Karpas-422 (cell line): ENCODE measurements at places on chromosomes 5 and 9. TPM values are rescaled to one million over a fixed set of nuclear protein-coding genes. Genes with fewer than 3 reads are reported as not detected.
A peak's percentile ranks its signal among the peaks of the same experiment; 100 is the strongest.

The N4BP3 gene
- total RNA-seq, result 1.2 and 4.1 TPM in 2 replicates

DNA sequence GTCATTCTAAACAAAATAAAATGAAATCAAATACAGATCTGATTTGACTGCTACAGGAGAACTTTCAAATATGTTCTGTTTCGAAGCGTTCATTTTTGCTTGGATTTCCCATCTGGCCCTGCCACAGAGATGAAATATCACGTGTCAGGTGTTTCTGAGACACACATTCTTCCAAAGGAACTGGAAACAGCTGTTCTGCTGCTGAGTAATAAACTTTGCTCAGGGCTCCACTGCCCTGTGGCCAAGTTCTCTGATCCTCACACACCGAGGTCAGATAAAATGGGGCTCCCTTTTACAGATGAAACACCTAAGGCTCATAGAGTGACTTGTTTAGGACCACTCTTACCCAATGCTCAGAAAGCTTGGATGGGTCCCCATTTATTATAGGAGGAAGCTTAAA is 42.5 kb downstream of the FRMPD1 start:
- H3K4me3 ChIP-seq, result no peak overlapping the region
- H3K4me1 ChIP-seq, result no peaks in the 10 kb centered on the region
- peak; percentile 37 for DNase-seq
- no peaks in the 10 kb centered on the region for H3K36me3 ChIP-seq

GRCh38 chr5:39264528-39264927 is 45.2 kb upstream of the FYB1 start:
- no peak overlapping the region for H3K4me3 ChIP-seq
- no peaks in the 10 kb centered on the region for H3K36me3 ChIP-seq
- no peak overlapping the region for H3K27ac ChIP-seq
- H3K4me1 ChIP-seq, result no peaks in the 10 kb centered on the region

The PCDHB16 gene
- total RNA-seq, result 0.04 and 0.54 TPM in 2 replicates

The CHSY3 gene
- total RNA-seq, result not detected in 2 replicates

The FOXD4L6 gene
- total RNA-seq, result 0.30 and 1.5 TPM in 2 replicates
